Lower lobe of right lung (tissue), 2 donors: ENCODE measurements at places on chromosomes 11 and 22.

- DNase-seq, result no peak
Measured at GRCh38 chr11:69649576-69649900, 8.6 kb downstream of the CCND1 start.

GRCh38 chr11:78925387-78925786 lies 350.7 kb upstream of the NARS2 start:
- DNase-seq, result no peak

GRCh38 chr11:129894278-129895125 lies 876 bp downstream of the NFRKB start:
- DNase-seq, result no peak

GRCh38 chr11:7552666-7553065 lies 38.9 kb downstream of the PPFIBP2 start:
- DNase-seq, result no peak

GRCh38 chr22:42313804-42314581 lies 43.5 kb upstream of the TCF20 start:
- no peak for DNase-seq

GRCh38 chr11:27158456-27159334 lies 118.1 kb downstream of the BBOX1 start:
- DNase-seq, result no peak

GRCh38 chr22:34763496-34763895 lies 302.5 kb upstream of the ISX start:
- DNase-seq, result no peak

- no peak for DNase-seq
Measured at GRCh38 chr11:66112041-66112491, 42.0 kb downstream of the PACS1 start.
